AG20443 (cell line): ENCODE measurements at places on chromosomes 6 and 20.

- no peak for DNase-seq
These were observed 291.8 kb downstream of the LRFN2 start for GRCh38 chr6:40295251-40295950.

GRCh38 chr20:62051144-62051543 is 14.5 kb downstream of the TAF4 start:
- DNase-seq, result no peak

- DNase-seq, result no peak
These were observed 45.4 kb upstream of the MOCS1 start for GRCh38 chr6:39979461-39980328.

GRCh38 chr6:39294133-39294532 is 20.1 kb downstream of the KCNK17 start:
- no peak for DNase-seq

GRCh38 chr6:31008165-31008564 is 2.1 kb upstream of the MUC22 start:
- DNase-seq, result no peak

GRCh38 chr6:126268092-126268491 is 71.8 kb upstream of the CENPW start:
- no peak for DNase-seq

DNA sequence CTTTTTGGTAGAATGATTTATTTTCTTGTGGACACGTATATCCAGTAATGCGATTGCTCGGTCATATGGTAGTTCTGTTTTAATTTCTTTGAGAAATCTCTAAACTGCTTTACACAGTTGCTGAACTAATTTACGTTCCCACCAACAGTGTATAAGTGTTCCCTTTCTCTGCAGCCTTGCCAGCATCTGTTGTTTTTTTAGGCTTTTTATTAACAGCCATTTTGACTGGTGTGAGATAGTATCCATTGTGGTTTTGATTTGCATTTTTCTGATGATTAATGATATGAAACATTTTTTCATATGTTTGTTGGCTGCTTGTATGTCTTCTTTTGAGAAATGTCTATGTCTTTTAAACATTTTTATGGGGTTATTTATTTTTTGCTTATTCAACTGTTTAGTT is 196.7 kb downstream of the MOXD1 start:
- DNase-seq, result no peak

- DNase-seq, result no peak
These were observed 64.4 kb upstream of the TFB1M start for GRCh38 chr6:155378724-155379123.

GRCh38 chr6:23783901-23784300 is 342.1 kb upstream of the NRSN1 start:
- no peak for DNase-seq

DNA sequence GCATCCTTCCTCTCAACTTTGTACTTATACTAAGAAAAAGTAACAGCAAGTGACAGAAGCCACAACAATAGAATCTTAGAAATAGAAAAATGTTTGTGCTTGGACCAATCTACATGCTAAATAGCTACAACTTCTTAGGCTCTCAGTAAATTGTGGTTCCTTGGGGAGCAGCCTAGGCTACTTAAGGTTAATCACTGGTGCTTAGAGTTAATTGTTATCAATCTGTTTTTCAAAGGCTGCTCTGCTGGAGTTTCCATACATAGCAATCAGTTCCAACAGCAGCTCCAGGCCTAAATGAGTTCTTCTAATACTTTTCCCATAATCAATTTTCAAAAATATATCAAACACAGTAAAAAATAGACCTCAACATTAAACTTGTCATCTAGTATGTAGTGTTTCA is 571.4 kb downstream of the EPHA7 start:
- DNase-seq, result no peak

DNA sequence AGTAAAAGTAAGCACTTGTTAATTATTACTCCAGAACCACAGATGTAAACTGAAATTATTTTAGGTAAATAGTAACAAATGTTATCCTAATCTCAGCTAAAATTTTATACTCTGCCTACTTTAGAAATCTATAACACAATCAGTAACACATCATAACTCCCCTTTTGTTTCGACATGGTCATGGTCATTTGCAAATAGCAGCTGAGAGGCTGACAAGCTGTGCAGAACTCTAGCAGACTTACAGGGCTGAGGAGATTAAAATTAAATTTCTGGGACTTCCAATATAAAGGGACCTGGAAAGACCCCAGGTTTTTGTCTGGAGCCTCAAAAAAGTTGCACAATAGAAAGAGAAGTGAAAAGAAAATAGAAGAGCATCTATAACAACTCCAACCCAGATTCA is 88.8 kb downstream of the PRL start:
- no peak for DNase-seq

DNA sequence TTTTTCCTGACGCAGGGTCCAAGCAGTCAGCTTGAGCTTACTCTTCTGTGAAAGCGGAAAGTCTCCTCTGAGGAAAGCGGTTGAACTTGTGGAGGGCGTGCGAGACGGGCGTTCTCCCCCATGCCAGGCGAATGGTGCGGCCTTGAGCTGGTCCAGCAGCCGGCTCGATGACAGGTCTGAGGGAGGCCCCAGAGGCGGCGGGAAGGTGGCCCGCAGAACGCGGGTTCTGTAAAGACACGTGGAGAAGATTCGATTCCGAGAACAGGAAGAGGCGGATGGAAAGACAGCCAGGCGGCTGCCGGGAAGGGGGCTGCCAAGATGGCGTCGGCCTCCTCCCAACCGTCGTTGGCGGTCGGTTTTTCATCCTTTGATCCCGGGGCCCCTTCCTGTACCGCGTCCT is 75.6 kb upstream of the TXNDC5 start:
- DNase-seq, result no peak

GRCh38 chr6:140849456-140849855 is 1283.3 kb upstream of the GJE1 start:
- DNase-seq, result no peak

DNA sequence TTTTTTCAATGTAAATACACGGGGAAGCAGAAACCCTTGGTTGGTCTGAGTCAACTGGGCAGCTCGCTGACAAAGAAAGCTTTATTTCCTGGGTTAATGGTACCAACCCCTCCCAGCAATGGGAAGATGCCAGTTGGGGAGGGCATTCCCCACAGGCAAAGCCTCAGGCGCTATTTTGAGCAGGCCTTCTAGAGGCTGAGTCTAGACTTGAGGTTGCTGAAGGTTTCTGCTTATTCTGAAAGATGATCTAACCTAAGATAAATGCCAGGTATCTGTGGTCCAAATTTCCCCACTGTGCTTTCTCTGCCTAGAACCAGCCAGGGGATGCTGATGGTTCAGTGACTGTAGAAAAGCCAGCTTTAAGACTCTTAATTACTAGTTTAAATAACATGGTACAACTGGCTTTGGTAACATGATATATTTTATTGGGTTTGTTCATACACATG is 172.5 kb upstream of the JARID2 start:
- no peak for DNase-seq

GRCh38 chr6:167576050-167576741 is 250.5 kb upstream of the AFDN start:
- DNase-seq, result no peak

- peak; percentile 41 for DNase-seq
These were observed 25.7 kb downstream of the TPX2 start for GRCh38 chr20:31764641-31765305.

GRCh38 chr6:72037006-72037405 is 150.7 kb downstream of the RIMS1 start:
- no peak for DNase-seq

DNA sequence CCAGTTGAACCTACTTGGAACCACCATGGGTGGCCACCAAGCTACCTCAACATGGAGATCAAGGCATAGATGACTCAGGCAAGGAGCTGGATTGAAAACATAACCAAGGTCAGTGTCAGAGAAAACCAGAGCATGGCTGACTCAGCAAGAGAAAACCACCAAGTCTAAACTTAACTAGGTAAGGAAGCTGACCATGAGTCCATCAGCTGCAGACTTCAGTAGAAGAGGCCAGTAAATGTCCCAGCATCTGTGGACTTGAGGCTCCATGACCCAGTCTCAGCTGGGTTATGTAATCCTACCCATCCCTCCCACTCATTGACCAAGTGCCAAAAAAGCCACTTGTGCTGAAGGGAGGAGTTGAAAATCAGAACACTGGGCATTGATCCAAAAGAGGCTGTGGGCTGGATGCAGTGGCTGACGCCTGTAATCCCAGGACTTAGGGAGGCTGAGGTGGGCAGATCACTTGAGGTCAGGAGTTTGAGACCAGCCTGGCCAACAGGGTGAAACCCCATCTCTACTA is 93.7 kb upstream of the CBLN4 start:
- no peak for DNase-seq

GRCh38 chr6:42904467-42904866 is 11.4 kb upstream of the PTCRA start:
- no peak for DNase-seq

DNA sequence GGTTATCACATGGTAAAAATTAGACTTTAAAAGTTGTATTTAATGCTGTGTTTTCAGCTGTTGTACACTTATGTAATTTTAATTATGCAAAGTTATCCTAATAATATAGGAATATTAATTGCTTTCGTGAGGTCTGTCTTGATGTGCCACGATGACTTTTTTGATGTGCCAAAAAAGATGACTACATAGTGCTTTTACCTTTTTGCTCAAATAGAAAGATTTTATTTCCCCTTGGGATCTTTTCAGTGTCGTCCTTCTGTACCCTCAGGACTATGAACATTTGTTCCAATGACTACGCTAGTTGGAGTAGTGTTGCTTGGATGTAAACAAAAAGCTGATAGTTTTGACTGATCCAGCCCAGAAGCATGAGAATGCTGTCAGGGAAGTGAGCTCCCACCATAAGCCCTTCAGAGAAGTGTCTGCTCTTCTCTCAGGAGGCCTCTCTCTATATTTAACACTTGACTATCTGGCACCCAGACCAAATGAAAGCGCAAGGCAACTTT is 1.2 kb upstream of the CD164 start:
- DNase-seq, result no peak
